NCI-H446 (cell line): ENCODE measurements at places on chromosomes 7 and 10.

DNA sequence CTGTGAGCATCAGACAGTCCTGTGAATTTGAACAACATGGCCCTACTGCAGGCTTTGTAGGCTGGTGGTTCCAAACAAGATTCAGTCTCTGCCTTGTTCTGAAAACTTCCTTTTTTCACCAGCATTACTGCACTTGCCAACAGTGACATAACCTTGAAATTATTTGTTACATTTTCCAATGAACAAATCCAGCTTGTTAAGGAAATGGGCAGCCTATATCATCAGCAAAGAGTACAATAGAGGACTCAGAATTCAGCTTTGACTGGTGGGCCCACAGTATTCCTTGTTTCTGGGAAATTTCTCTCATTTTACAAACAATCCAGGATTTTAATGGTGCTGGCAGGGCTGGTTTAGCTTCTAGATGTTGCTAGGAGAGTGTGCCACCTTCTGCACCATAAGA, 703.7 kb upstream of the FZD8 start:
- DNase-seq, result no peak

- DNase-seq, result no peak
Measured at GRCh38 chr7:156155988-156156733, 343.9 kb upstream of the SHH start.

DNA sequence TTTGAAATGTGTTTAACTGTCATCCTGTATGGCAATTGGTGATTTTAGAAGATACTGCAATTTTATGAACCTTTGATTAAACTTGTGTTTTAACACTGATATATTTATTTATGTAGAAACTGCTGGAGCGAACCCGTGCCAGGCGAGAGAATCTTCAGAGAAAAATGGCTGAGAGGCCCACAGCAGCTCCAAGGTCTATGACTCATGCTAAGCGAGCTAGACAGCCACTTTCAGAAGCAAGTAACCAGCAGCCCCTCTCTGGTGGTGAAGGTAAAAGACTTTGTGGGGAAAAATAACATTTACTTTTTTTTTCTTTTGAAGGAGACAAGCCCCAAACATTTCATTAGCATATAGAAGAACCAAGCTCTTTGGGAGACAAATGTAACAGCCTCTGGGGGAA, 6.5 kb downstream of the ANLN start:
- no peak for DNase-seq

DNA sequence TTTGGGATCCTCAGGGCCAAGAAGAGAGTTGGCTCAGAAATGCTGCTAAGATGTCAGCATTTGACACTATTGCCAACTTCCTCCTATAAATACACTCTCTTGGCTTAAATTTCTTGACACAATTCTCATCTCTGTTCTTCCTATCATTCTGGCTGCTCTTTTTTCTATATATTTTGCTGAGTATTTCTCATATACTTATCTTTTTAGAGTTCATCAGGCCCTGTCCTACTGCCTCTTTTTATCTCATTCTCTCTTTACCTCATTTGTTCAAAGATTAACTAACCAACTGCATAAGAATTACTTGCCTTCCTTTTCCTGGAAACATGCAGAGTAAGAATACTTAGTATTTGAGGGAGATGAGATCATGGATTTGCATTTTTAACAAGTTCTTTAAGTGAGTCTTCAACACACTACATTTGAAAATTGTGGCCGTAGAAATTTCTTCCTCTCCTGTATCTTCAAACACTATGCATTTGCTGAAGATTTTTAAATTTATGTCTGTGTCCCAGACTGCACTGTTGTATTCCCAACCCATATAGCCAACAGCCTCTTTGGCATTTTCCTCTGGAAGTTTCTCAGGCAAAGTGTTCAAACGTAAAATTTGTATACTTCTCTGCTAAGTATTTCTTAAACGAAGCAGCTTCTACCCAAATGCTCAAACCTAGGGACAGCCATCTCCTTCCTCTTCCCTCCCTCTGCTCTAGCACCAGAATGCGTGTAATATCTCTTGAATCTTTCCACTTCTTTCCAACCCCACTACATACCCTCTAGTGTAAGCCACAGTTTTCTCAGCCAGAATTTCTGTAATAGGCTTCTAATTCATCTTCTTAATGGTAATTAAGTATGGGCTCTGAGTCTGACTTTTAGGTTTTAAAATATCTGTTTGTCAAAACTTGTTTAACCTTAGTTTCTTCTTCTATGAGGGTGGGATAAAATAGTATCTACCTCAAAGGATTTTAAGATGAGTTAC, 35.5 kb downstream of the ARL4A start:
- DNase-seq, result no peak

DNA sequence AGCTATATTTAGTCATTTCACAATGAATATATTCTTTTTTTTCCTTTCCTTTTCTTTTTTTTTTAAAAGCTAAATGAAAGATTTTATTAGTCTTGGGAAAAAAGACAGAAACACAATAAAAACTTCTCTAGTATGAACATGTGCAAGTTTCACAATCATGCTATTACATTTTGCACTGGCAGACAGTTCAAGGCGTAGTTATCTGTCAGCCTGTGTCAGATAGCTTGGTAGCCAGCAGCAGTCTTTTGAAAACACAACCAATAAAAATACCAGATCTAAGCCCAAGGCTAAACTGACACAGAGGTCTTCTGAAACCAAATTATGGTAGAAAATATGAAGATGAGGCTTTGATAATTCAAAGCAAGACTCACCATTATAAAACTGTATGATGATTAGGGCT, 205.8 kb upstream of the TEX47 start:
- no peak for DNase-seq
